ENCODE measurements at places on chromosomes 6 and 20.

- DNase-seq, result no peak
Measured at GRCh38 chr6:11066505-11067347, 22.6 kb upstream of the ELOVL2 start.

GRCh38 chr20:40506537-40506939, 182.5 kb downstream of the MAFB start:
- no peak for DNase-seq

DNA sequence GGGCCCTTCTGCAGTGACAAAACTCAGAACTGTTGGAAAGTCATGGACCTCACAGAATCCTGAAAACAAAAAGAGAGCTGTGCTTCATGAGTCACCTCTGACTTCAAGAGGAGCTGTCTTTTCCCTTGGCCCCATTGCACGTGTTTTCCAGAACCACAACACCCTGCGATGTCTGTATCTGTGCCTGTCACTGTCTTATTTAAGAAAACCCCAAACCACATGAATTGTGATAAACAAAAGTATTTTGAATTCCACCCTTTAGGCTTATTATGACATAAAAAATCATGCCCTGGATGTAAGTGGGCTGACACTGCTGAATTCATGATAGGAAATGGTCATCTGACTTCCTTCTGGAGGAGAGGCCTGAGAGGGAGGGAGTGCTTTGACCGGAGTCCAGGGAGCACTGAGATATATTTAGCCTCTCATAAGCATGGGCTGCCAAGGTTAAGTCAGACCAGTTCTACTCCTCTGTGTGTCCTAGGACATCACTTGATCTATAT, 96.4 kb upstream of the DUSP22 start:
- no peak for DNase-seq

GRCh38 chr6:126376682-126377081, 36.8 kb downstream of the CENPW start:
- no peak for DNase-seq

- no peak for DNase-seq
Measured at GRCh38 chr6:3797231-3798054, 45.9 kb upstream of the PXDC1 start.

GRCh38 chr6:146071781-146072180, 42.9 kb downstream of the GRM1 start:
- DNase-seq, result no peak

DNA sequence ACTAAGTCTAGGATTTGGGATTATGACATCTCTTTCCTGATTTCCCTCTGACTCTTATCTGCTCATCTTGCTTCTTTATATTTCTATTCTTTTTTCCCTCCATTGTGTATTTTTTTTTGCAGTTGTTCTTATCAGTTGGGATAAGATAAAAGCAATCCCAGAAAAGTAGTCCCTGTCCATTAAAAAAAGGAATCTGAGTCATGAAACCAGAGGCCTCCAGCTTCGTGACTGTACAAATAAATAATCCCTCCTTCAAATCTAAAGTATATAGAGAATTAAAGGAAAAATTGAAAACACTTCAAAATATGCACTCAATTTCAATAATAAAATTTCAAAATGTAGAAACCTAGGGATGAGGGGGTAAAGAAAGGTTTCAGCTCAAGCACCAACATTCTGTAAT, 317.8 kb upstream of the NT5E start:
- no peak for DNase-seq
